Activated CD8-positive, alpha-beta memory T cell treated with anti-CD3 and anti-CD28 coated beads for 1 hour (primary cell): ENCODE measurements at places on chromosomes 2 and 18.

GRCh38 chr2:71045865-71046548 is 22.4 kb upstream of the NAGK start:
- no peak for DNase-seq

DNA sequence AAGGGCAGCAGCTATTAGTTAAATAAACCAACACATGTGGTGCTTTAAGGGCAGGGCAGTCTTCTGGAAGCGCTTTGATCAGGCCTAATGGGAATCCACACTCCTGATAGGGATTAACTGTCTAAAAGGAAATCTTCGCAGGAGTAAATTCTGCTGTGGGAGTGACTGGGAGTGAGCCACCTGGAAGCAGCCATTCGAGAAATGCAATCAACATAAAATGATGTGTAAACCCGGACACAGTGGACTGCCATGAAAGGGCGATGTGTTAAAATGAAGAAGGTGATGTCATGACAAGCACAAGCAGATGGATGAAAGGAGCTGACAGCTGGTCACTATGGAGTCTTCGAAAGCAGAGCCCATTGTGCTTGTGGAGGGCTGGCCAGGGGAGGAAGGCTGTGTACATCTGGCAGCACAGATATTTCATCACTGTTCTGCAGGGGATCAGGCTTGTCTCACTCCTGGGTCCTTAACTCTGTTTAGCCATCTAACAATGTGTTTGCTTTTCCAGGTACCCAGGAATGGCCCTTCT is 24.8 kb upstream of the GALNT14 start:
- DNase-seq: no peak

DNA sequence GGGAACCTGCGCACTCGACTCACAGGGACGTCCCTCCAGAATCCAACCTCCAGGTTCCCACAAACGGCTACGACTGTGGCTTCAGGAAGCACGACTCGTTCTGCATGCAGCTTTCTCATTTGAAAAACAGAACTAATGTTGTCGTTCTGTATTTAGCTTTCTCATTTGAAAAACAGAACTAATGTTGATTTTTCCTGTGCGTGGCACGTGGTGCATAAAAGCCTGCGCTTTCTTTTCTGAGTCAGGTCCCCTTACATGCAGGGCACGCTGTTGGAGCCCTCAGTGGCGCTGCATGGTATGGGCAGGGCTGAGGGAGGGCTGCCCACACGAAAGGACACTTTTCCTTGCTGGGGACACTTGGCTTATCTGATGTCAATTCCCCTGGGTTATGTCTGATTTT is 124.3 kb downstream of the TMEM18 start:
- DNase-seq: no peak

- DNase-seq: no peak
Observed at GRCh38 chr2:149536649-149537048, 50.9 kb downstream of the MMADHC start.

DNA sequence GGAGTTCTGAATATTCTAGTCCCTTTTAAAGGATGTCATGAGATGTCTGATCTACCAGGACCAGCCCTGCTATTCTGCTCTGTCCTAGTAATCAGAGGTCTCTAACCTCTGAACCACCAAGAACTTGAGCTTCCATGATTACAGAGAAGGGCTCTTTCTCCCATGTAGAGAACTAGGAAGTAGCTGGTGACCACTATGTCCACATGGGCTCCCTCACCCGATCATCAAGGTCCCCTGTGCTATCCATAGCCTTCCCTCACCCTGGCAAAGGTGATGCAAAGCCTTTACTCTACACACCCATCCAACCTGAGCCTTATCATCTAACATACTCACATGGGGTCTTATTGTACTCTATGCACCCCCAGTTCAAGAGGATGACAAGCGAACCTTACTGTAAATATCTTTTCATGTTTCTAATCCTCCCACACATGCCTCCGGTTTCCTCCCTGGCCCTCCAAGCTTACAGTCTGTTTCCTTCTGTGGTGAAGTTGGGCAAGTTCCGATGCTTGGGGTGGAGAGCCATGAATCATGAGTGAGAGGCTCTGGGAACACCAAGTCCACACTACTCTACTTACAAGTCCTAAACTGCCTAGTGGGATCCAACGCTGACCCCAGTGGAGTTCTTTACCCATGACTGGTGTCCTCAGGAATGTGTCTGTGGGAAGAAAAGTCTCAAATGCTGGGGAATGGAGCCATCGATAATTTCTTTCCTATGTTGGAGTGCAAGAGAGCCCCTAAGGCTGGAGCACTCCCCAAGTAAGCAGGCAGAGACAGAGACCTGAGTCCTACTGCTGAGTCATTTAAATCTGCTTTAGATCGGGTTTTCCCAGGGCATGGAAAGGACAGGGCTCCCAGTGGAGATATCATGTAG is 73.3 kb upstream of the KLF7 start:
- no peak for DNase-seq

DNA sequence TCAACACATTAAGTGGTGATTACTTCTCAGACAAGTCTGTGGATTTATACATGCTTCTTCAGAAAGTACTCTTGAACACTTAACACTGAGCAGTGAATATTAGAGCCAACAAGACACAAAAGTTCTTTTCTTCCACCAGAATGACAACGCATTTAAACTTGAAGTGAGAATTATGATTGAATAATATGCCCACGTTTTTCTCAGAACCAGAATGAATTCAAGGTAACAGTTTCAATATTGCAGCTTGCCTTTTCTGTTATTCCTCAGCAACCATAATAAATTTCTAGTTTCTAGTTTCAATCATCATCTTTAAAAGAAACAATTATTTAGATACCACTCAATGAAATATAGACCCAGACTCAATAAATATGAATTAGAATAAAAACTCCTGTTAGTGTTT is 547.0 kb downstream of the NUP35 start:
- no peak for DNase-seq

GRCh38 chr2:188623995-188624643 is 332.4 kb downstream of the GULP1 start:
- no peak for DNase-seq

- no peak for DNase-seq
Observed at GRCh38 chr2:133532919-133533318, 35.3 kb downstream of the NCKAP5 start.

DNA sequence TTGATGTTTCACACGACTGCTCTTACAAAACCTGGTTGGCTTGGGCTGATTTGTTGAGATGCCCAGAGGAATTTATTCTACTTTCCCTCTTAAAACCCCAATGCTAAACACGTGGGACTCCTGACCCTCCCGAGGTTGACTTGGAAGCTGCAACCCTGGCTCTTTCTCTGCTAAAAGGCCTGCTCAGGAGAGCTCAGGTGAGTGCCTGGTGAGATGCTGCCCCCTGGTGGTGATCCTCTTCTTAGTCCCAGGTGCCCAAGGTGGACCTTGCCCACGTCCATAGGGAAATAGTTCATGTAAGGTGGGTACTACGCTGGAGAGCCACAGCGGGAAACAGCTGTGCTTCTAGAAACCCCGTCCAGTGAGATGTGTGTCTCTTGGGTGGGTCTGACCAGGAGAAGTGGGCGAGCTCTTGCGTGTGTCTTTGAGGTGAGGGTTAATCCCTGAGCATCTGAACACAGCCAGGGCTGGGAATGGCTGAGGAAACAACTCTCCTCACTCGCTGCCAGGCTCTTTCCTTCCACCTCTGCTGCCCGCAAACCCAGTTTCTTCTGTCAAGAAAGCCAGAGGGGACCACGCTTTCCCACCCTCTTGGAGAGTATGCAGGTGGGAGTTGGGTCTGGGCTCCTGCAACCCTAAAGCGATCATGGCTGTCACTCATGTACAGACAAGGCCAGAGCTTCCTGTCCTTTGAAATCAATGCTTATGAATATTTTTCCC is 25.5 kb upstream of the PXDN start:
- DNase-seq: peak; percentile 33
